Thoracic aorta (tissue), 2 donors: ENCODE measurements at places on chromosomes 5 and 9. TPM values are rescaled to one million over a fixed set of nuclear protein-coding genes. Genes with fewer than 3 reads are reported as not detected.

Gene ECM2
- 78.7 TPM for total RNA-seq

DNA sequence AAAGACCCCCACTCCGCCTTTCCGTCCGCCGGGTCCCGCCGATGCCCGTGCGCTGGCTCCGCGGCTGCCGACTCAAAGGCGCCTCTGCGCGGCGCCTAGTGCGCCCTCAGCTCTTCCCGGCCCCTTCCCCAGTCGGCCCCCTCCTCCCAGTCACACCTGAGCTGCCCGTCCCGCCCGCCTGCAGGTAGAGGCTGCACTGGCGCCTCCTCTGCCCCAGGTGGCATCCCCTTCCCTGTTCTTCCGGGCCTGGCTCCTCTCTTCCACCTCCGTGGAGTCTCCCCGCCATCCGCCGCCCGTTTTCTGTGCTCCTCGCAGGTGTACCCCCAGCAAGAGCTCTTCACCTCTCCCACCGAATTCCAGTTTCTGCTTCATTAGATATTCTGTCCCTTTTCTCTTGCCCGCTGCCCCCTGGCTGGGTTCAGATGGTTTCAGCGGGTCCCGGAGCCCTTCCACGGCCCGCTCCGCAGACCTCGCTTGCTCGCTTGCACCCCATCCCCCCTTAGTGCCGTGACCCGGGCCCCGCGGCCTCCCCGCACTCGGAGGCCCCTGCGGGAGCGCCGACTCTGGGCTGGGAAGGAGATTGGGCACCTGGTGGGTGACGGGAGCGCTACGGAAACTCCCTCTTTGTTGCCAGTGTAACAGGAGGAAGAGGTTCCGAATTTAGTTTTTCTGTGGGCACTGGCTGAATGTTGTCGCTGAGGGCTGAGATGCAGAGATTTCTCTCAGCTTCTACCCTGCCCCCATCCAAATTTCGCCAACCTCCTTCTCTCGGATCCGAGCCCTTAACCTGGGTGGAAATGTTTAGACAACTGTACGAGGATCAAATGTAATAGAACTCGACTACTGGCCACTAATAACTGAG, 809 bp downstream of the SLC44A1 start:
- peak overlapping the region; percentile 90 for H3K4me3 ChIP-seq
- H3K27ac ChIP-seq = peak overlapping the region; percentile 69
- no peak for DNase-seq
- H3K27me3 ChIP-seq = no peaks in the 10 kb centered on the region

GRCh38 chr9:96478829-96479371, 28.9 kb downstream of the HABP4 start:
- no peak for DNase-seq
- no peak overlapping the region for H3K4me3 ChIP-seq
- no peak overlapping the region for H3K27ac ChIP-seq
- H3K4me1 ChIP-seq = peaks cover 21% of the 10 kb centered on the region

- H3K4me1 ChIP-seq = no peaks in the 10 kb centered on the region
- no peaks in the 10 kb centered on the region for H3K27me3 ChIP-seq
- no peaks in the 10 kb centered on the region for H3K36me3 ChIP-seq
- H3K4me3 ChIP-seq = no peak overlapping the region
- H3K27ac ChIP-seq = no peak overlapping the region
- no peak for DNase-seq
These were observed 183.4 kb downstream of the PAPPA start for GRCh38 chr9:116337015-116337414.

- DNase-seq = no peak
- no peak overlapping the region for H3K4me3 ChIP-seq
- H3K27me3 ChIP-seq = no peaks in the 10 kb centered on the region
- no peak overlapping the region for H3K27ac ChIP-seq
- H3K36me3 ChIP-seq = no peaks in the 10 kb centered on the region
- H3K4me1 ChIP-seq = no peaks in the 10 kb centered on the region
These were observed 63.5 kb downstream of the ZNF474 start for GRCh38 chr5:122192497-122193496.

DNA sequence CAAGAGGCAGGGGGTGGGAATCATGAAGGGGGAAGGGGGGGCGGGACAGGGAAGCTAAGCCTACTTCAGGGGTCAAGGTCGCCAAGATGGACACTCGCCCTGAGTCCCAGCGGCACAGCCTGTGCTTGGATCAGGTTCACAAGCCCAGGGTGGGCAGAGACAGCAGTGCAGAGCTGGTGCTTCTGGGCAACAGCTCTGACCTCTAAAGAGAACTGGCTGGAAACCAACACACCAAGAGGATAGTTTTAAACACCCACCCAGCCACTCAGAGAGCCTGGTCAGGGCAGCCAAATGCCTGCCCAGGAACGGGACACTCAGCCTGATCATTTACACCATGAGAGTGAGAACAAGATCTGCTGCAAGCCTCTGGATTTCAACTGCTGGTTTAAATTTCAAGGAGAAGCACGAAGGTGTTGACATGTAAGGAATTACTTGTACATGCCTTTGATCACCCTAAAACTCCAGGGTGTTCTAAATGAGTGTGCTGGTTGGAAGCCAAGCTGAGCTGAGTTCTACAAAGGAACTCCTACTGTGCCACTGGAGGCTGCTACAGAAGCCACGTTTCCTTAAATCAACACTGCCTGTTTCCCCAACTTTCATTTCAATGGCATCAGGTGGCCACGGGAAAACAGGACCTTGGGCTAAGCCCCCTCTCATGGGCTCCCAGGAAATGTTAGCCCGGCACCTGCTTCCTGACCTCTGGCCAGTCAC, 91.5 kb downstream of the TTLL11 start:
- no peak for DNase-seq
- no peaks in the 10 kb centered on the region for H3K27me3 ChIP-seq
- H3K4me3 ChIP-seq = no peak overlapping the region
- no peak overlapping the region for H3K27ac ChIP-seq
- no peaks in the 10 kb centered on the region for H3K36me3 ChIP-seq

DNA sequence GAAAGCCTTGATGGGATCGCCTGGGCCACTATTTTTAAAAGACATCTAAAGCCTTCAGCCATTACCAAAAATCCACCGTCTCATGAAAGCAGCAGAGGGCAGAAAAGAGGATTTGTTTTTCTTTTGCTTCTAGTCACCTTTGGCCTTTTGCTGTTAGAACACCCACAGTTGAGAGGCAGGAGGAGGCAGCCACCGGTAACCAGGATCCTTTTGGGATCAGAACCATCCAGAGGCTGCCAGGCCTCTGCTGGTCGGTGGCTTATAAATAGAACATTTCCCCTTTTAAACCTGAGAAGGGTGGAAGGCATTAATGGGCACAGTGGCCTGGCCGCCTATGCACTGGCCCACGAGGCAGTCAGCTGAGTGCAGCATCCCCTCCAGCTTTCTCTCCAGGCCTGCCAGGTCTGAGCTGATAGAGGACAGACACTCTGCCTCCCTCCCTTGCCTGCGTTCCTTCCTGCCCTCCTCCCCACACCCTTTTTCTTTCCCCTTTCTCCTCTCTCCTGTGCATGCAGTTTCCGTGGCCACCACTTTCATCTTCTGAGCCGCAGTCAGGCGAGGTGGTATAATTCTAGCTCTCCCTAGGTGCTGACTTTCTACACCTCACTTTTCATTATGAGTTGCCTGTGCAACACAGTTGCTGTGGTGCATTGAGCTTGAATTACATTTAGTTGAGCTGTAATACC, 253.4 kb downstream of the ARHGAP26 start:
- DNase-seq = no peak
- H3K27ac ChIP-seq = no peak overlapping the region
- no peaks in the 10 kb centered on the region for H3K36me3 ChIP-seq
- no peaks in the 10 kb centered on the region for H3K27me3 ChIP-seq

GRCh38 chr5:52837591-52838001, 49.9 kb downstream of the ITGA1 start:
- no peak for DNase-seq
- H3K27ac ChIP-seq = peak overlapping the region; percentile 71
- H3K4me1 ChIP-seq = peaks cover 73% of the 10 kb centered on the region
- H3K36me3 ChIP-seq = no peaks in the 10 kb centered on the region
